ENCODE measurements at places on chromosomes 12 and 14.
A peak's percentile ranks its signal among the peaks of the same experiment; 100 is the strongest.

GRCh38 chr14:89217891-89218290 is 199.1 kb downstream of the FOXN3 start:
- no peak for DNase-seq

DNA sequence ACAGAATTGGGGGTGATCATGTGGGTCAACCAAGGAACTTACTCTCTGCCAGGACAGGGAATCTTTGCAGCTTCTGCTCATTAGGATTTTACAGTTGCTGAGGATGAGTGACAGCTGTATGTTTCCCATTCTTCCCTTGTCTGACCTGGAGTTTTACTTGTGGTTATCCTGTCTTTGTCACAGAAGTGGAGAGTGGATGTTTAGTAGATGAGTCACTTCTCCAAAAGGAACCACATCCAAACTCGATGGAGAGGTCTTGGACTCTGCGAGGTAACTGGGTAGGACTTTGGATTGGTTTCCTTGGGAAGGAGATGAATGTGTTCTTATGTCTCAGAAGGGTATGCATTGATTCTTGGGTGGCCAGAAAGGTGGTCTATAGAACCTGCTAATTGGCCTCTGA is 53.8 kb upstream of the USP44 start:
- peak; percentile 96 for DNase-seq

GRCh38 chr12:54394281-54394719 is 9.8 kb upstream of the ZNF385A start:
- peak; percentile 61 for DNase-seq

- no peak for DNase-seq
These were observed 21.1 kb downstream of the ST8SIA1 start for GRCh38 chr12:22313286-22313962.

GRCh38 chr12:49588281-49588680 is 17.2 kb downstream of the FAM186B start:
- DNase-seq = no peak

GRCh38 chr12:116142936-116143898 is 134.3 kb downstream of the MED13L start:
- peak; percentile 94 for DNase-seq

DNA sequence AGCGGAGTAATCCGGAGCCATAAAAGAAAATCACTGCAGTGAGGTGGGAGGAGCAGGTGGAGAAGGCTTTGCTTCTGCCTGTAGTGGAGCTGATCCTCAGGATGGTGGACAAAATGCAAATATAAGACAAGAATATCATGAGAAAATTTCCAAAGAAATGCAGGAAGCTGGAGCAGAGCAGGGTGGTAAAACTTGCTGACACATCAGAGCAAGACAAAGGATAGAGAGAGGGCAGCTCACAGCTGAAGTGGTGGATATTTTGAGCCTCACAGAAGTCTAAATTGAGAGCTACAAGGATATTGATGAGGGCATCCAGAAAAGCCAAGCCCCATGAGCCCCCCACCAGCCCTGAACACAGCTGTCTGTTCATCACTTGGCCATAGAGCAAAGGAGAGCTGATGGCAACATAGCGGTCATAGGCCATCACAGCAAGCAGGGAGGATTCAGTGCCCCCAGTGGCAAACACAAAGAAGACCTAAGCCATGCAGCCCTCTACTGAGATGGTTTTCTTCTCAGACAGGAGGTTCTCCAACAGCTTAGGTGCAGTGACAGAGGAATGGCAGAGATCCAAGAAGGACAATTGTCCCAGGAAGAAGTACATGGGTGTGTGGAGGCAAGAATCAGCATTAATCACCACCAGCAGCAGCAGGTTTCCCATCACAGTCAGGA is 30.0 kb upstream of the ANP32D start:
- DNase-seq = no peak

- DNase-seq = no peak
These were observed 19.2 kb downstream of the DCAF4 start for GRCh38 chr14:72945356-72946027.

- DNase-seq = no peak
These were observed 61.1 kb downstream of the IGF1 start for GRCh38 chr12:102419094-102419764.

DNA sequence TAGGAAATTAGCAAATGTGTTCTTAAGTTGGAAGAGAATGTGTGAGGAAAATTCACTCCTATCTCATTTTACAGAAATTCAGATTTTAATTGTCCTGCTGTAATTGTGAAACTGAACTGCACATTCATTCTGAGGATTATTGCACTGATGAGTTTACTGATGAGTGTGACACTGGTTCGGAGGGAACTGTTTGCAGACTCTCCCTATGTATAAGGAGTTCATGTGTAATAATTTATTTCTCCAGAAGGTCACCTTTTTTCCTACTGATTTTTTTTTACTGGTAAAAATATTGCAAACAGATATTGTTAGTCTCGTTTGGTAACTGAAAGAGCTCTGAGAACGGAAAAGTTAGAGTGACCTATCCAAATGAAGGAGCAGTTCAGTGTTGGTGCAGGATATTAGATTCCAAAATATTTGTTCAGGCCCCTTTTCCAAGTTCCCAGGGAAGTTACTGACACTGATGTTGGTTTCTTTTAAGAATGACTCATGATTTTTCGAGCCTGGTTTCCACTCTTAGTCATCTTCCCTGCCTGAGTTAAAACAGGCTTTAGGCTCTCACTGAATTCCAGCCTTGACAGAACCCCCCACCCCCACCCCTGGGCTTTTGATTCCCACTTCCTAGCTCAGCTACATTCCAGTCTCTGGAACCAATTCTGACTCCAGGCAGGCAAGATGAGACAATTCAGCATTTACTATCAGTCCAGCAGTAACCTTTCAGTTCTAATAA is 18.4 kb downstream of the ANO6 start:
- DNase-seq = peak; percentile 98

DNA sequence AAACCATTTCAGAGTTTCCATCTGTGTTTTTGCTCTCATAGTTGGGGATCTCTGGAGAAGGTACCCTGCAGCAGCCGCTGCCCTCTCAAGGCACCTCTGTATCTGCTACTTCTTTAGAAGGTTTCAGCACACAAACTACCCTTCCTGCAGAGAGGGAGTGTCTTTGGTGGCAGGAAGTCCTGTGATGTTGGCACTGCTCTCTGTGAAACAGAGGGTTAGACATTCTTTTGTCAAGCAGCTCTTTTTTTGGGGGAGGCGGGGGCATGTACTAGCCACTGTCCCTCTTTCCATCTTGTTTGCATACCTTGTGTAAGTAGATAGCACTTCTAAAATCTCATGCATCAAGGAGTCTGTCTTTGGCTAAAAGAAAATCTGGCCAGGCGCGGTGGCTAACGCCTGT is 352.6 kb downstream of the BMP4 start:
- no peak for DNase-seq

DNA sequence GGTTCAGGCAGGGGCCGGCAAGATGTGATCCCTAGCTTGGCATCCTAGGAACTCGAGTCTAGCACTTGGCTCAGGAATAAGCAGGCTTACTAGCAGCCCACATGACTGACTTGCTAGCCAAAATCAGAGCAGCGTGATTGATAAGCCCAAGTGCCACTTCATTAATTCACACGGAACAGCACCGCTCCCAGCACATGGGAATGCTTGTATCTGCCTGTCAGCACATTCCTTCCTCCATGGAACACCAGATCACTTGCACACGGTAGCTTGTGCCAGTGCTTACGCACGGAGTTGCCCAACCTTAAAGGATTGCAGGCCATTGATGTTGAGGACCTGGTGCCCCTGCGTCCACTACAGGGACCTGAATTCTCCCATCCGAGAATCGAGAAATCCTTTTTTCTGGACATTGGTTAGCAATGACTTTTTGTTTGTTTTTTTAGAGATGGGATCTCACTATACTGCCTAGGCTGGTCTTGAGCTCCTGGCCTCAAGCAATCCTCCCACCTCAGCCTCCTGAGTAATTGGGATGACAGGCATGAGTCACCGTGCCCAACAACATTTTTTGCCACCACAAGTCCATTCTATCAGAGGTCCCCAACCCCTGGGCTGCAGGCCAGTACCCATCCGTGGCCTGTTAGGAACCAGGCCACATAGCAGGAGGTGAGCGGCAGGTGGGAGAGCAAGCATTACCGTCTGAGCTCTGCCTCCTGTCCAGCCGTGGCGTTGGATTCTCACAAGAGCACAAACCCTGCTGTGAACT is 30.6 kb upstream of the TSPAN9 start:
- peak; percentile 84 for DNase-seq

DNA sequence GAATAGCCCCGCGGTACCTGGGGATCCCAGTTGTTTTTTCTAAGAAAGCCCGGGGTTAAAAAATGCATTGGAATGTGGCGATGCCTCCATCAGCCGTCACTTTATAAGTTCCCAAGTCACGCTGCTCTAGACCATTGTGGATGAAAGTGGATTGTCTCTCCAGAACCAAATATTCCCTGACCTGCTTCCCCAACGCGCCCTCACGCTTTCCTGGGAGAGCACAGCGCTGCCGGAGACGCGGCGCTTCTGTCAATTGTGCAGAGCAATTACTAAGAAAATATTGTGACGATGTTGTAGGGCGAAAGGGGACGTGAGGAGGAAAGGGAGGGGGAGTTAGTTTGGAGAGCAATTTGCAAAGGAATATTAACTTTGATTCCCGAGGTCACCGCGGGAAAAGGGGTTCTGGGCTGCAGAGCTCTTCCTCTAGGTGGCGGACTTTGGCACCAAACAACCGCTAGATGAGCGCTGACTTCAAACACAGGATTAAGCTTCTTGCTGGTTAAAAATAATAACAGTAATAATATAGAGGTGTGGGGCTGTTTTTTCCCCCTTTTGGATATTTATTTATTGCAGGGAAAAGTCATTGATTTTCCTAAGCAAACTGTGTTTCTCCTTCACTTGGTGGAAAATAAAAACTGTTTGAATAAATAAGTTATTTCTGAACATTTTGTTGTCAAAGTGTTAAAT is 9.6 kb upstream of the FOXG1 start:
- peak; percentile 84 for DNase-seq

DNA sequence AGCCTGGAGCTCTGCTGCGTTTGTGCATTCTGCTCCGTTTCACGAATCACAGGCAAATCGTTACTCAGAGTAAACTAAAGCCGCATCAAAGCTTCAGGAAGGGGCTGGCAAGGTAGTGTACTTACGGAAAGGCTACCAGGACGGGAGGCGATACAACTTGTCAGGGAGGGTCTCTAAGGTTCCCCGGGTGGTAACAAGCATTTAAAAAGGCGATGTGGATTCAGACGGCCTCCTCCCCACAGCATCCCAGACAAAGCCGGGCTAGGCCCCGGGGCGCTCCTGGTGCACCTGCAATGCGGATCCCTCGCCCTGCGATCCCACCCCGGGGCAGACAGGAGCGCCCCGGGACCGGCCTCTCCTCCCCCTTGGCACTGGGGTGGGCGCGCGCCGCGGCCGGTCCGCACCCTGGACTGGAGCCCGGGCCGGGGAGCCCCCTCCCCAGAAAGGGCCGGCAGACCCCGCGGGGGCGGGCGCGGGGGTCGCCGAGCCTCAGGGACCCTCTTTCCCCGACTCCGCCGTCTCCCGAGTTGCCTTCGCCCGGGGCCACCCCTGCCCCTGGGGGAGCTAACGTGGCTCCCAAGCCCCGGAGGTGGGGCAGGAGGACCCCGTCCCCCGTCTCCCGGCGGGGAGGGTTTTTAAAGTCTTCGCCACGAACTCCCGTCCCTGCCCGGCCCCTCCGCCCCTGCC is 718 bp downstream of the CCDC92 start:
- peak; percentile 53 for DNase-seq

GRCh38 chr14:36313898-36314297 is 6.5 kb downstream of the MBIP start:
- no peak for DNase-seq

DNA sequence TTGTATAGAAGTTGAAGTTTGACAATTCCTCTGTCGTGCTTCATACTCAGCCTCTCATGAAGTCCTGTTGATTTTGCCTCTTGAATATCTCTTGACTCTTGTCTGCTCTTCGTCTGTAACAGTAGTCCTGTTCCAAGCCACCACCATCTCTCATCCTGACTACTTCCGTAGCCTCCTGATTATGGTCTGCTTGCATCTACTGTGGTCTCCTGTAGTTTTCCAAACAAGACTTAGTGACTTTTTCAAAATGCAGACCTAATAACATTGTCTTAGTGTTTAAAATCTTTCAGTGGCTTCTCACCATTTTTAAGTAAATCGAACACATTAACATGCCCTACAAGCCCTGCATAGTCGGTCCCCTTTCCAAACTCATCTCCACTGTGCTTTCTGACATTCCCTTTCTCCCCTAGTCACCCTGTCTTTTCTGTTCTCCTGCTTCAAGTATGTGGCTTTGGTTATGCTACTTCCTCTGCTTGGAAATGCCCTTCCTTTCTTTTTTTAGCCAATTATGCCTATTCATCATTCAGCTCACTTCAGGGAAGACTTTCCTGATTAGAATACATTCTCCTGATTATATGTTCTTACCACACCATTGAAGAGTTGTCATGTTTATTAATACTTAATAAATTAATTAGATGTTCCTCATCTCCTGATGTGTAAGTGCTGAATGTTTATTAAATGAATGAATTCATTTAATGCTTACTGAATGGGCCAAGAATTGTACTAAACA is 2.0 kb downstream of the SCYL2 start:
- peak; percentile 6 for DNase-seq

DNA sequence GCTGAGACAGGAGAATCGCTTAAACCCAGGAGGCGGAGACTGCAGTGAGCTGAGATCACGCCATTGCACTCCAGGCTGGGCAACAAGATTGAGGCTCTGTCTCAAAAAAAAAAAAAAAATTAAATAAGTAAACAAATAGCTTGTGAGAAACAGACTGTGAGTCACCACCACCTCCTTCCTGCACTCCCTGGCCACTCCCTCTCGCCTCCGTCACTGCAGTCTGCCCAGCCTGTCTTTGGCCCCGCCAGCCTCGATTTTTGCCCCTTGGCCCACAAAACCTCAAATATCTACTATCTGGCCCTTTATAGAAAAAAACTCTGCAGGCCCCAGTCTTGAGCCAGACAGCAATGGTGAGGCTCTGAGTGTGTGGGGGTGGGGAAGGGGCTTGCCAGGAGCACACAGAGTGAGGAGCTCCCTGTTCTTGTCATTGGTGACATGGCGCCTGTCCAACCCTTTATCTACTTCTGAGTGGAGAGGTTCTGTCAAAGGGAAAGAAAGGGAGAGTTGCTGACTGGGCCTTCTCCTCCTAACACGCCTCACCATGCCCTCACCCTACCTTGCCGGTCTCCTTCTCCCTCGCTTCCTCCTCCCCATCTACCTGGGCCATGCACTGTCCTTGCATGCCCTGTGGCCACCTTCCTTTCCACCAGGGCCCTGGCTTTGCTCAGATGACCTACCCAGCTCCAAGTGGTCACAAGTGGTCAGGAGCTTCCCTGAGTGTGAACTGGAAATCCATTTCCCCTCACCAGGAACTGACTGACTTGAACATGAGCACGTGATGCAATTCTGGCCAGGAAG is 22.1 kb downstream of the LGMN start:
- peak; percentile 88 for DNase-seq

- DNase-seq = no peak
These were observed 562 bp downstream of the EAPP start for GRCh38 chr14:34538871-34539406.

GRCh38 chr12:105406497-105406896 is 76.0 kb downstream of the C12orf75 start:
- DNase-seq = no peak

GRCh38 chr12:74945771-74946198 is 263.9 kb downstream of the KCNC2 start:
- DNase-seq = no peak
